Muscle of arm (tissue), 14 donors: ENCODE measurements at places on chromosomes 11 and 22.

- DNase-seq, result no peak
These were observed 4.3 kb downstream of the VPREB1 start for GRCh38 chr22:22248878-22249277.

DNA sequence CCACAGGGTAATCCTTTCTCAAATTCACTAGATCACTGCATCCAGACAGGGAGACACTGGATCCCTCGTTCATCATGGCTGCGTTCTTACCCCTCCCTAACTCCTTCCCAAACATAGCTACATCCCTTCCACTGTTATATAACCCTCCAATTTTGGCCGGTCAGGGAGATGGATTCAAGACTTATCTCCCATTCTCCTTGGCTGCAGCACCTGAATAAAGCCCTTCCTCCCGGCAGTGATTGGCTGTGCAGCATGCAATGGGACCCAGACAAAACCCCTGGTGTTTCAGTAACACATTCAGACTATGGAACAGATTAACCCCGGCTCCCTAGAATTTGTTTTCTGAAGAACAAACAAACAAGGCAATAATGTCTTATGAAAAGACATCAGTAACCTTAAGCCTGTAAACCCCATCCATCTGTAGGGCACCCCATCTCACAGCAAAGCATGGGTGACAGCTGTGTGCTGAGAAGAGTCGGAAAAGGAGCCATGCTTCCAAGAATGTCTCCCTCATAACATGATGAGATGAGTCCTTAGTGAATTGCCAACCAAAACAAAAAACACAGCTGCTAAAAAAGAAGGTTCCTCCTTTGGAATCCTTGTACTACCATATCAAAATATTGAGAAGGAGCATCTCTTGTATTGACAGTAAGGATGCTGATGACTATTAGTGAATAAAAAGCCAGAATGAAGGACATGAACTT is 5.0 kb downstream of the MIF start:
- DNase-seq, result no peak

- DNase-seq, result no peak
These were observed 38.7 kb downstream of the TMEM45B start for GRCh38 chr11:129854232-129854805.

DNA sequence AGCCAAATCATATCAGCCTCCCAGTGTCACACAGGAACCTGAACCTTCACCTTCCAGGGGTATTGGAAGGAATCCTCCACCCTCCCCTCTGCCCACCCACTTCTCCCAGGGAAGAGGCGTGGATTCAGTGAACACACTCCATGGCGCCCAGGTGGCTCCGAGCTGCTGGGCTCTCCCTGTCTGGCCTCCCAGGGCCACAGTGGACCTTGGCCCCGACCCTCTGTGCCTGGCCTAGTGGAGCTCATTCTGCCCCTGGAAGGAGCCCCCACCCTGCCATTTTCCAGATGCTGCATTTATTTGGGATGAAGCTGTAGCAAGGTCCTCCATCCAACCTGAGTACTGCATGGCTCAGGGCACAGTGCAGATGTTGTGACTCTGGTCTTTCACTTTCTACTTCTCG is 1340.1 kb downstream of the TBC1D22A start:
- no peak for DNase-seq

DNA sequence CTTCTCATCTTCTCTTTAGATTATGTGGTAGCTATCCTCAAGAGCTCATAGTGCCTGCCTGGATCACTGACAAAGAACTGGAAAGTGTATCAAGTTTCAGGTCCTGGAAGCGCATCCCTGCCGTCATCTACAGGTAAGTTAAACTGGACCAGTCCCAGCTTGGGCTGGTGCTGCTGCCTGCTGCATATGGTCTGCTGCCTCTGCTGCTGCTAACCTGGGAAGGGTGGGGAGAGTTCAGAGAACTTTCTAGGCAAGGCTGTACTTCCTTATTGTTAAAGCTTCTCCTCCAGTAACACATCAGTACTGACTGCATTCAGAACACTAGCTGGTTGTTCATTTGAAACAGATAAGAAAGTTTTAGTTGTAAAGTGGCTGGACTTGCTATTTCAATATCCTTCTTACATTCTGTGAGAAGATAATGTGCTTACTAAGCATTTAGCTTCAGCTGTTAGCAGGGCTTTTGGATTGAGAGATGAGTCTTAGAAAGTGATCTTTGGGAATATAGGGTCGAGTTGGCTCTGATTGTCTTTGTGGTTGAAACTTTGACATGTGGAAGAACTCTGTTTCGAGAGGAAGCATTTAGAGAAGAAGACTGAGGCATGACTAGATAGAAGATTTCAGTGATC is 77.3 kb upstream of the HORMAD2 start:
- no peak for DNase-seq

DNA sequence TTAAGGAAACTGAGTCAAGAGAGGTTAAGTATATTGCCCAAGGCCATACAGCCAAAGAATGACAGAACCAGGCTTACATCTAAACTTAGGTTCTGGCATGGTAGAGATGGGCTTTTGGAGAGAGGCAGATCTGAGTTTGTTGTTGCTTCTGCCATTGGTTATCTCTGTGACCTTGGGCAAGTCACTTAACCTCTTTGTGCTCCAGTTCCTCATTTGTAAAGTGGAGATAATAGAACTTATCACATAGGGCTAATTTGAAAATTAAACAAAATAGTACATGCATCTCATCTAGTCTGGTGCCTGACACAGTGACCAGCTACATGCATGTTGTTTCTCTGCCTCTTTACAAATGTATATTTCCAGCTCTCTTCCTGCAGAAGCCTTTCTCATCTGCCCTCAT is 47.0 kb upstream of the PLET1 start:
- DNase-seq, result no peak

DNA sequence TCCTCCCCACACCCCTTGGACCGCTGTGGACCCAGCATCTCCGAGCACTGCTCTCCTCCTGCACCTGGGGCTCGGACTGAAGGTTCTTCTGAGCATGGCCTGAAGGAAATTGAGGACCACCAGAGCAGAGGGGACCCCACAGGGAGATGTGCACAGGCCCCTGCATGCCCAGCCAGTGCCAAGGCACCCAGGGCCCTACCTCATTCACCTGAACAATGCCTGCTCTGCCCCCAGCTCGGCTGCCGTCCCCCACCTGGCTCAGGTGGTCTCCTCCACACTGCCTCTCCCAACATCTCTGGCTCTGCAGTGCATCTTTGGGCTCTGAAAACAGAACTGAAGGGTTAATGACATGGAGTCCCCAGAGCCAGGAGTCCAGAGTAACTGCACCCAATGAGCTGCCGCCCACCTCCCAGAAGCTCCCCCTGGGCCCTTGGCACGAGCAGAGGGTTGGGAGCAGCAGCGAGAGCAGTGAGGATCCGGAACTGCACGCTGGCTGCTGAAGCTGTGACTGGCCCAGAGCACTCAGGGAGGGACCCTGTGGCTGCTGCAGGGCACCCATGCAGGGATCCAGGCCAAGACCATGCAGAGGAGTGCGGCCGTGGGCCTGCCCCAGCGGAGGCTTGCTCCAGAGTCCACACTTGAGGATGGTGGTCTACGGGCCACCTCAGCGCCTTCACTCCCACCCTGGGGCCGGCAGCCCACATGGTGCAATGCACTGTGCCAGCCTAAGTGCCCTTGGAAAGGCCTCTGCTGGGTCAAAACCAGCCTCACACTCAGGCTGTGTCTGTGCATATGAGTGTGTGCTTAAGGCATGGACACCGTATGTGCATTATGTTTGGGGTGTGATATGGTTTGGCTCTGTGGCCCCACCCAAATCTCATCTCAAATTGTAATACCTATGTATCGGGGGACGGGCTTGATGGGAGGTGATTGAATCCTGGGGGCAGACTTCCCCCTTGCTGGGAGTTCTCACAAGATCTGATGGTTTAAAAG is 686.1 kb downstream of the TBC1D22A start:
- no peak for DNase-seq

GRCh38 chr22:40196628-40197360 is 19.1 kb downstream of the TNRC6B start:
- DNase-seq, result no peak

GRCh38 chr11:133985981-133986944 is 29.5 kb upstream of the IGSF9B start:
- no peak for DNase-seq

GRCh38 chr22:35761037-35761436 is 43.4 kb downstream of the APOL5 start:
- DNase-seq, result no peak

DNA sequence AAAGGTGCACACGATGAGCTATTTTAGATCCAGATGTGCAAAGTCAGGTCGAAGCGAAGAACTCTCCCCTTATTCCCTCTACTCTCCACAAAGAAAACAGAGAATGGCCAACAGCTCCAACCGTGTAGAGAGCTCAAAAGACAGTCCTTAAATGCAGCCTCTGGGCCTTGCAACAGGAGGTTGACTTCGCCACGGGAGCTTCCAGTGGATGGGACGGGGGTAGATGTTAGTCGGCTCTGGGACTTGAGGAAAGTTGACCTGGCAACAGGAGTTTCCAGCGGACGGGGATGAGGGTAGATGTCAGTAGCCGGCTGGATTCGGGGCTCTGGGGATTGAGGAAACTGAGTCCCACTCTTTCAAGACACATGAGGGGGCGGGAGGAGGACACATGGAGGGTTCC is 450.4 kb downstream of the BRD1 start:
- DNase-seq, result no peak

DNA sequence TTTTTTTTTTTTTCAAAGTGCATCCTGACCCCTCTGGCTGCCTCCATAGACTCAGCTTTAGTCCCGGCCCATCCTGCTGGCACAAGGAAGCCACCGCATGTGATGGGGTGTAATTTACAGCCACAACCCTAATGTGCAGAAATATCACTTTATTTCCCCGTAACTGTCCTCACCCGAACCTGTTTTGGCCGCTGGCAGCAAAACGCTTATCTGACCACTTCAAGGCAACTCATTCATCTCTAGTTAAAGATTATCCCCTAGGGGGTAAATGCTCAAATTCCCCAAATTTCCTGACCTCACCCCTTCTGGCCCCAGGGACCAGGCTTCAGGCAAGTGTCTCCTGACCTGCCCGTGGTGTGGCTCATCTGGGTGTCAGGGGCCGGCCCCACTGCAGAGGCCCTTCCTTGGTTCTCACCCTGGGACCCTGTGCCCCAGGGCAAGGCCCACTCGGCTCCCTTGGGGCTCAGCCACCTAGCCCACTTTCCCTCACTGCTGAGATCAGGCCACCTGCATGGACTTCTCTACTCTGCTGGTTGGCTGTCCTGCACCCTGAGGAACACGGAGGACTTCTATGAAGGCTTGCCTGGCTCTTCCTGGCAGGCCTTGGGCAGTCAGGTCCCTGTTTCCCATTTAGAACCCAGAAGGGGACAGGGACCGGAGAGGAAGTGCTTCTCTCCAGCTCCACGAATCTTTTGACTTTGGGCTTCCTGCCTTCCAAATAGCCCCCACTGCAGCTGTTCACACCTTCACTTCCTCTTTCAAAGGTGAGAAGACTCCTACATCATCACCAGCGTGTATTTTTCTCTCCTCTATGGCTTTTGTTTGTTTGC is 53.3 kb downstream of the WNT11 start:
- DNase-seq, result no peak

DNA sequence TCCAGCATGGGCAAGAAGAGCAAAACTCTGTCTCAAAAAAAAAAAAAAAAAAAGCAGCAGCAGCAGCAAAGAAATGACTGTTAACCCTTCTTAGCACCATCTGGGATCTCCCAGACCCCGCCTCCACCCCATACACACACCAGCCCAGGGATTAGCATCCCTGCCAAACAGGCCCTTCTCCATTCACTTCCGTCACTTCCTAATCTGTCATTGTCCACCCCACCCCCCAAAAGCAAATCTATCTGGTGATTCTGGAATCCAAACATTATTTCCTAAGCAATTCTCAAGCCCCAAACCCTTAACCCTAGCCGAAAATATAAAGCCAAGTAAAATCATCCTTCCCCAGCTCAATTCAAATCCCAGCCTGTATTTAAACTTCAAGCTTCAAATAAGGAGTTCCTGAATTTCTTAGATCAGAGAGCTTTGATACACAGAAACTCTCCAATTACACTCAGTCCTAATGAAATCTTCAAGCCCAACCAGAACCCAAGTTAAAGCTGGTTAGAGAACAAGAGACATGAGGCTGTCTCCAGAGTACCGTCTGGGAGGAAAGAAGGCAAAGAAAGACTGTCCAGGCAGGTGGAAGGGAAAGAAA is 6.0 kb upstream of the AHNAK start:
- no peak for DNase-seq

- DNase-seq, result no peak
These were observed 607.3 kb upstream of the CADM1 start for GRCh38 chr11:116111546-116111945.

DNA sequence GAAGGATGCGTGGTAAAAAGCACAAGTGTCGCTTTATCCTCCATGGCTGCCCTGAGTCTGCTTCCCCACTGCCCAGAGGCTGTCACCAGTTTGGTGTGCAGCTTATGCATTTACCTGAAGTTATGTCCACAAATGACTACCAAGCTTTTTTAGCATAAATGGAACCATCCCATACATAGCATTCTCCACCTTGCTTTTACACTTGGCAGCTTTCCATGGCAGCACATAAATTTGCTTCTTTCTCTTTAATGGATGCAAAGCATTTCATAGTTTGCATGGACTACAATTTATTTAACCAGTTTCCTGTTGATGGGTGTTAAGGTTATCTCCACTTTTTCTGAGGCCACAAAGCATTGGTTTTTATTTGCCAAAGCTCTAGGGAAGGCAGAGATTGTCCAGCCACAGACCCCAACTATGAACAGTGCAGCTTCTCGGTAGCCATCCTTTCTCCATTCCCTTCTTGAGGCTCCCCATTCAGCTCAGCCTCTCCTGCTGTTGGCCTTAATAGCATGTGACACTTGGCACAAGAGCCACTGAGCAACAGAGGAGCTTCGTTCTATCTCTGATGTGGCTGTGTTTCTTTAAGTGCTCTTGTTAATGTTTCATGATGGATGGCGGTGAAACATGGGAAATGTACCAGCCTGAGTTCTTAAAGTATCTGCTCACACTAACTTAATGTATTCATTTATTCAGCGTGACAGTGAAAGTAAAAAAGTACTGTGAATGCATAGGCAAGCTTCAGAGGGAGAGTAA is 59.8 kb upstream of the NAV2 start:
- no peak for DNase-seq

DNA sequence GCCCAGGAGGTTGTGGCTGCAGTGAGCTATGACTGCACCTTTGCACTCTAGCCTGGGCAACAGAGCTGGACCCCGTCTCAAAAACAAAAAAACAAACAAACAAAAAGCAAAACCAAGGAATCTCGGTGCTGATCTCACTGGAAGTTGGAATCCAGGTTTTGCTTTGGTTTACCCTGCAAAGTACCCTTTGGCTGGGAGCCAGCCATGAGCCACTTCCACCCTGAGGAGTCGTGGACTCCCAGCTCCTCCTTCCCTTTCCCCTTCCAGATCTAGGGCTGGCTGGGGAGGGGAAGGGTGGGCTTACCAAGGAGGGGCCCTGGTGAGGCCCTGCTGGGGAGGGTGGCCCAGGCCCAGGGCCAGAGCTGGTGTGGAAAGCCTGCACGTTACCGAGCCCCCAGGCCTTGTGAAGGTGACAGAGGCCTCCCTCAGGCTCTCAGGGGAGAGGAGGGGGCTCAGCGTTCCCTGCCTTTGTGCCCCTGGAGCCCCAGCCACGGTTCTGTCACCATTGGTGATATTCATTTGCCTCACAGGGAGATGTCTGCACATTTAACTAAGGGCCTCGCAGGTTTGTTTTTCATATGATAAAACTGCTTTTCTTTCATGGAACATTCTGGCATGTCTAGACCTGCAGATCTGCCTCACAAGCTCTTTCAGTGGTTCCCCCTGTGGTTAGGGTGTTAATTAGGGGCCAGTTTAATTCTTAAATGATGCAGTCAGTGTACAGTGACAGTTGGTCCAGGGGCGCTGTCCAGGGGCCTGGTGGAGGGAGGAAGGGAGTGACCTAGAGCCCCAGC is 29.0 kb downstream of the FBLN1 start:
- DNase-seq, result no peak
